ENCODE measurements at places on chromosomes 1 and 21.

DNA sequence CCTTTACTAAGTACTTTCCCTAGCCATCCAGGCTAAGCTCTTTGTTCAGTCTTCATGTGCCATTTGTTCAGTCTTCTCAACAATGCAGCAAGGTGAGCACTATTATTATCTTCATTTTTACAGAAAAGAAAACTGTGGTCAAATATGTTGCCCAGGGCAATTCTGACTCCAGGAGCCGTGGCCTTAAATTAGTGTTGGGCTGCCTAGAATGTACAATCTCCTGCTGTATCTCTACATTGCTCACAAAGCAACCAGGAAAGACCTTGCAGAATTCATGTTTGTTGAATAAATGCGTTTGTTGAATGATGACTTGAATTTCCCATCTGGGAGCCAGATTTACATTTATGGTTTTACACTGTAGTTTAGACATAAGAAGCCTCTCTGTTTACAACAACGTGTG lies 14.2 kb downstream of the CD101 start:
- DNase-seq = no peak

GRCh38 chr1:99635664-99636063 lies 10.2 kb upstream of the PALMD start:
- no peak for DNase-seq

GRCh38 chr1:112040891-112041740 lies 51.6 kb upstream of the KCND3 start:
- no peak for DNase-seq

GRCh38 chr1:57826535-57826934 lies 402.7 kb upstream of the DAB1 start:
- DNase-seq = no peak

DNA sequence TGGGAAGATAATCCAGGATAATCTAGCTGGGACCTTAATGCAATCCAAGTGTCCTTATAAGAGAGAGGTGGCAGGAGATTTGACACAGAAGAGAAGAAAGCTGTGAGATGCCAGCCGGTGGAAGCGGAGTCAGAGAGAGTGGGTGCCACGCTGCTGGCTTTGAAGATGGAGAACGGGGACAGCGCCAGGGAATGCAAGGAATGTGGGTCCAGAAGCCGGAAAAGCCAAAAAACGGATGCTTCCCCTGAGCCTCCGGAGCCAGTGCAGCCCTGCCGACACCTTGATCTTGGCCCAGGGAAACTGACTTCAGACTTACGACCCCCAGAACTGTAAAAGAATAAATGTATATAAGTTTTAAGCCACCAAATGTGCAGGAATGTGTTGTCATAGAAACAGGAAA lies 152.6 kb downstream of the ZNF281 start:
- DNase-seq = no peak

DNA sequence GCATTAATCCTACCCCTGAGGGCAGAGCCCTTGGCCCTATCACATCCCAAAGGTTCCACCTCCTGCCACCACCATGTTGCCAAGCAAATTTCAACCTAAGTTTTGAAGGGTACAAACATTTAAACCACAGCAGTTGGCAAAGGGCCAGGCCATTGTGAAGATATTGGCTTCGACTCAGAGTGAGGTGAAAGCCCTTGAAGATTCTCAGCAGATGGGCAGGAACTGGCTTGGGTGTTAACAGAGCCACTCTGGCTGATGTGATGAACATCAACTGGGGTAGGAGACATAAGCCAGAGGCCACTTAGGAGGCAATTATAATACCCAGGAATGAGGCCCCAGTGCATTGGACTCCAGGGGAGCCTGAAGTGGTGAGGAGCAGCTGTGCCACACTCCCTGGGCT lies 207.7 kb upstream of the KAZN start:
- no peak for DNase-seq

- no peak for DNase-seq
Observed at GRCh38 chr1:82903626-82904025, 1095.3 kb downstream of the TTLL7 start.

GRCh38 chr1:224203243-224204016 lies 20.4 kb downstream of the DEGS1 start:
- no peak for DNase-seq

GRCh38 chr21:29175408-29176134 lies 45.1 kb downstream of the MAP3K7CL start:
- no peak for DNase-seq
